ENCODE measurements at places on chromosomes 3 and 15.

DNA sequence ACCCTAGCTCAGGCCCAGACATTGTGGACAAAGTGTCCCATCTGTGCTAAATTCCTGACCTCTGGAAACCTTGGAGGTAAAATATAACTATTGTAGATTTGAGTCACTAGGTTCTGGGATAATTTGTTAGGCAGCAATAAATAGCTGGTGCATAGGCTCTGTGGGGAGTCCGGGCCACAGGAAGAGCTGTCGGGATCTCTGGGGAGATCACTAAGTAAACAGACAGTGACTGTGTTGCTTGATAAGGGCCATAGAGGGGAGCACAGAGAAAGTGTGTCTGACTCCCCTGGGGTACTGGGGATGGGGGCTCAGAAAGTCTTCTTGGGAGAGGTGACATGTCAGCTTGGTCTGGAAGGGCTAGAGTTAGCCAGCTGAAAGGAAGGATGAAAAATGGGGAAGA, 37.7 kb upstream of the MRPS22 start:
- DNase-seq = no peak

DNA sequence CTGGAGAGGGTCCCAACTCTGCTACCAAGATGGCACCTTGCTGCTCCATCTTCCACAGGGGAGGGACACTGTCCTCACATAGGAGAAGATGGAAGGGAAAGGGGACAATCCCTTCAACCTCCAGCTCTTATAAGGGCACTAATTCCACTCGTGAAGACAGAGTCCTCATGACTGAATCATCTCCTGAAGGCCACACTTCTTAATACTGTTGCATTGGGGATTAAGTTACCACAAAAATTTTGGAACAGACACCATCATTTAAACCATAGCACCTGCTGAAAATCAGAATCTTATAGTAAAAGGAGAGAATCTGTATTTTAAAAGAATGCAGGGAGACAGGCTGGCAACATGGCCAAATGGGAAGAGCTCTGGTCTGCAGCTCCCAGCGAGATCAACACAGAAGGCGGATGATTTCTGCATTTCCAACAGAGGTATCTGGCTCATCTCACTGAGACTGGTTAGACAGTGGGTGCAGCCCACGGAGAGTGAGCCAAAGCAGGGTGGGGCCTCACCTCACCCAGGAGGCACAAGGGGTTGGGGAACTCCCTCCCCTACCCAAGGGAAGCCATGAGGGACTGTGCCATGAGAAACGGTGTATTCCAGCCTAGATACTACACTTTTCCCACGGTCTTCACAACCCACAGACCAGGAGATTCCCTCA, 69.4 kb upstream of the LIPC start:
- no peak for DNase-seq

DNA sequence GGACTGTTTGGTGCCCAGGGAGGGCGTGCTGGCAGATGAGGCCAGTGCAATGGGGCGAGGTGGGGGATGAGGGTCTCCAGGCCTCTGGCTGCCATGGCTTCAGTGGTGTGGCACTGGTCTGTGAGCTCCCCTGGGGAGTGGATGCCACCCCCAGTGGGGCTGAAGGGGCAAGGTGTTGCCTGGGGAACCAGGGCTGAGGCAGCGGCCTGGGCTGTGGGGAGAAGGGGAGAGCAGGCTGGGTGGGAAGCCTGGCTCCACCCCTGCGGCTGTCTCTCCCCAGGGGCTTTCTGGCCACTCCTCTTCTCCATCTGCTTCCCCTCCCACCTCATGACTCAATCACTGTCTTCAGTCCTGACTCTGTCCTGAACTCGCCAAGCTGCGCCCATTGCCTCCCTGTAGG, 88.4 kb upstream of the TLE3 start:
- no peak for DNase-seq

DNA sequence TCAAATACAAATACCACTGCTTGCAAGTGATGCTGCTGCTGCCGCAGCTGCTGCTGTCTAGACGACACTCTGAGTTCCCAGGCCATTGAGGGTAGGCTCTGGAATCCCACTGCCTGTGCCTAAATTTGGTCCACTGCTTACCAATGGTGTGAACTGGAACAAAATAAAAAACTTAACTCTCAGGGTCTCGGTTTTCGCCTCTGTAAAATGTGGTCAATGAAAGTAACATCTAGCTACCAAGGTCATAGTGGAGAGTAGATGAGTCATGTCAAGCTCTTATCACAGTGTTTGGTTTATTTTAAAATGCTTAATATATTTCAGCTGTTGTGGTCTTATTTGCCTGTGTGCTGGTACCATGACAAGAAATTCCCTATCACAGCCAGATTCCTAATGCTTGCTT, 299.3 kb downstream of the CLSTN2 start:
- no peak for DNase-seq

DNA sequence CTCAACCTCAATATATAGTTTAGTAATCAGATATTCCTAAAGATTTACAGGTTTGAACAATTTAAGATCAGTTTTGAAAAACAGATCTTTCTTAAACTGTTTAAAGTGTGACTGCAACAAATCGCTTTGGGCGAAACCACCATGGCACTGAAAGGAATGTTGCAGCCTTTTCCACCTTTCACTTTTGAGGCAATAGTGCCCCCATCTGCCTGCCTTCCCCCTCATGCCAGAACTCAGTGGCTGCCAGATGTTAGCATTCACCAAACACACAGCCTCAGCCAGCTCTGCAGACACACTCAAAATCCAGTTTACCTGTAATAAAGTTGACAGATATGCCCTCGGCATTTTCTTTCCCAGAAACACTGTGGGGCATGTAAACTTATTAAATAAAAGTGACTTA, 3.3 kb downstream of the LYSMD4 start:
- DNase-seq = no peak

Data from stimulated activated CD8-positive, alpha-beta memory T cell treated with anti-CD3 and anti-CD28 coated beads, Interleukin-7, amount 100 ng/mL, for 4 hours (primary cell).